HFFc6 (cell line): ENCODE measurements at places on chromosomes 7 and 10. TPM values are rescaled to one million over a fixed set of nuclear protein-coding genes. Genes with fewer than 3 reads are reported as not detected.

DNA sequence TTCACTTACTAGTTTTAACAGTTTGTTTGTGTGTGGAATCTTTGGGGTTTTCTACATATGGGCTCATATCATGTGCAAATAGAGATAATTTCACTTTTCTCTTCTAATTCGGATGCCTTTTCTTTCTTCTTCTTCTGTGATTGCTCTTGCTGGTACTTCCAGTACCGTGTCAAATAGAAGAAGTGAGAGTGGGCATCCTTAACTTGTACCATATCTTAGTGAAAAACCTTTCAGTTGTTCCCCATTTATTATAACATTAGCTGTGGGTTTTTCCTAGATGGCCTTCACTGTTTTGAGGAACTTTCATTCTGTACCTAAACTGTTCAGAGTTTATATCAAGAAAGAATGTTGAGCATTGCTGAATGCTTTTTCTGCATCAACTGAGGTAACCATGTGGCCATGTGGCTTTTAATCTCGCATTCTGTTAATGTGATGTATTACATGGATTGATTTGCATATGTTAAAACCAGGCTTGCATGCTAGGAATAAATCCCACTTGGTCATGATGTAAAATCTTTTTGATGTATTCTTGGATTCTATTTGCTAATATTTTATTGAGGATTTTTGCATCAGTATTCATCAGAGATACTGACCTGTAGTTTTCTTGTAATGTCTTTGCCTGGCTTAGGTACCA lies 78.7 kb downstream of the FAM107B start:
- no peak for DNase-seq

DNA sequence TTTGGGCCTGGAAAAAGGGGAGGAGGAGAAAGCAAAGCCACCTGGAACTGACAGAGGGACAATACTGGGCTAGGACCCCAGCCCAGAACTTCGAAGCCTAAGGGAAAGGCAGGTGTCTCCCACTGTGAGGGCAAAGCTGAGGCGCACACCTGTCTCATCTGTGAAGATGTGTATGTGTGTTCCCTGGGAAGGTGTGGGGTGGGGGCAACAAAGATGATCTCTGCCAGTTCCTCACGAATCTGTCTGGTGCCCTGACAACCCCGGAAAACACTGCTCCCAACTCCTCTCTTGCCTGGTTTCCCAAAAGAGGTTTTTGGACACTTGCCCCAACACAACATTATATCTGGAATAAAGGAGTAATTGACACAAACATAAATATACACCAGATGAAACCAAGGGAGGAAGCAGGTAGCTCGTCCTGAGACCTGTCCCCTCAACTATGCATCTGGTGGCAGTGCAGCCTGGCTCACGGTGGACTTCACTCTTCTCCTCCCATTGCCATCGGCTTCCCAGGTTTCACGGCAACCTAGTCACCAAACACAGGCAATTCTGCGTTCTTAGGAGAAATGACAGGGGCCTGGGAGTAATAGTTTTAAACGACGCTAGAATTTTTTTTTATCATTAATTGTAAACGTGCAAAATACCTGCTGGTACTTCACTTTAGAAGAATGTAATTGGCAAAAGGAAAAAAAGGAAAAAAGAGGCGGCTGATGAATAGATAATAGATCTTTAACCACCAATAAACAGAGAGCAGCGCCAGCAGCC lies 1.7 kb upstream of the EMX2 start:
- no peak for DNase-seq

GRCh38 chr7:82012453-82012852 lies 242.6 kb upstream of the HGF start:
- DNase-seq = no peak

- no peak for DNase-seq
Observed at GRCh38 chr7:123533553-123533917, 860 bp downstream of the IQUB start.

- DNase-seq = no peak
Observed at GRCh38 chr7:157468221-157469111, 131.7 kb downstream of the DNAJB6 start.

GRCh38 chr7:66452165-66452564 lies 176.5 kb upstream of the KCTD7 start:
- no peak for DNase-seq

DNA sequence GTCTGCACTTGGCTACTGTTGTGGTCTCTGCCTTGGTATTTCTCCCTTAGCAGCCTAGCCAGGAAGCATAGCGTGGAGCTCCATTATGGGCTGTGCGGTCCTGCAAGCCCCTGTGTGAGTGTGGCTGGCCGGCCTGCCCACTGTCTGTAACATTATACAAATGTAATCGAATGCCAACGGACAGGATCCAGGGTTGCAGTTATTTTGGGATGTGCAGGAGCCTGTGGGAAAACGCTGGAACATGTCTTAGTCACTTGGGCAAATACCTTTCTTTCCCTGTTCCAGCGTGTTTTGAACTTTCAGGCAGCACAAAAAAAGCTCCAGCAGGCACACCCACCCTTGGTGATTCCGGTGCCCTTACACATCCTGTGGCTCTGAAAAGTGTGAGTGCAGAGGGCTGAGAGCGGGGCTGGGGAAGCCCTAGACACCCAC lies 29.5 kb downstream of the BAG3 start:
- DNase-seq = no peak

DNA sequence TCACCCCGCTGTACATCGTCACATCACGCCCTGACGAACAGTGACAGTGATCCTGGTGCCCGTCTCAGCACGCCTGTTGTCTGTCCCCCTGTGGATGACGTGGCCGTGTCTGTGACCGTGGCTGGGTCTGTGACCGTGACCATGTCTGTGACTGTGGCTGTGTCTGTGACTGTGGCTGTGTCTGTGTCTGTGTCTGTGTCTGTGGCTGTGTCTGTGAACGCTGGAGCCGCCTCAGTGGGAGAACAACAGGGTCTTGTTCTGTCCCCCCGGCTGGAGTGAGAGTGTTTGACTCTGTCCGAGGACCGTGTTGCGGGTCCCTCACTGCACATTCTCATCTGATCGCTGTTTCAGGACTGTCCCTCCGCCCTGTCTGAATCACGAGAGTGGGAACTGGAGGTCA lies 202.2 kb downstream of the TCERG1L start:
- no peak for DNase-seq

DNA sequence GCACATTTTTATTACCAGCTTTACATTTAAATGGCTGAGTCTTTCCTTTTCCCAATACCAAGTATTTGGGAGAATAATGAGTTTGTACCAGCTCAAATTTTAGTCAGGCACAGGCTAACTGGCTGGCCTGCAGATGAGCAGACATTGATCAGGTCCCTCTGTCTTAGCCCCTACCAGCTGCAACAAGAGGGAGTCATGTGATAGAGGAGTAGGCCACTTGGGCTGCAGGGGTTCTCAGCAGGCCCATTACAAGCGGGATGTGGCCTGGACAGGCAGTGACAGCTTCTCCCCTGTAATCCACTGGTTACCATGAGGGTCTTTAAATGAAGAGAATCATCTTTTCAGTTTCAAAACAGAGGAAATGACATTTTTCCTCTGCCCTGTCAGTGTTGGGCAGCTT lies 283.6 kb downstream of the SUGCT start:
- no peak for DNase-seq

GRCh38 chr10:119807960-119808697 lies 64.5 kb downstream of the MCMBP start:
- peak; percentile 61 for DNase-seq

DNA sequence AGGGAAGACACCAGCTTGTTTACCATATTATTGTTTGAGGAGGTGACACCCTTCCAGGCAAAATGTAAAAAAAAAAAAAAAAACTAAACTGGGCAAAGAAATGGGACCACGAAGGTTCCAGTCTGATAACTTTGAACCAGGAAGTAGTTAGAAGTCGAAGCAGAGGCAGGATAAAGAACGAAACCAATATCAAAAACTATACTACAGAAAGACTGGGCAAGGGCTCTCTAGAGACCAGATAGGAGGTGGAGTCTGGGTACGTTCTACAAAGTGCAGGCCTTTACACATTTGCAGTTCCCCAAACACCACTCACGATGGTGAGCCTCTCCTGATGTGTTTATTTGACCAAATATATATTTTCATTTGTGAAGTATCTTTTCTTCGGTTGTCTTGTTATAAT lies 125.7 kb upstream of the CDK1 start:
- DNase-seq = no peak

DNA sequence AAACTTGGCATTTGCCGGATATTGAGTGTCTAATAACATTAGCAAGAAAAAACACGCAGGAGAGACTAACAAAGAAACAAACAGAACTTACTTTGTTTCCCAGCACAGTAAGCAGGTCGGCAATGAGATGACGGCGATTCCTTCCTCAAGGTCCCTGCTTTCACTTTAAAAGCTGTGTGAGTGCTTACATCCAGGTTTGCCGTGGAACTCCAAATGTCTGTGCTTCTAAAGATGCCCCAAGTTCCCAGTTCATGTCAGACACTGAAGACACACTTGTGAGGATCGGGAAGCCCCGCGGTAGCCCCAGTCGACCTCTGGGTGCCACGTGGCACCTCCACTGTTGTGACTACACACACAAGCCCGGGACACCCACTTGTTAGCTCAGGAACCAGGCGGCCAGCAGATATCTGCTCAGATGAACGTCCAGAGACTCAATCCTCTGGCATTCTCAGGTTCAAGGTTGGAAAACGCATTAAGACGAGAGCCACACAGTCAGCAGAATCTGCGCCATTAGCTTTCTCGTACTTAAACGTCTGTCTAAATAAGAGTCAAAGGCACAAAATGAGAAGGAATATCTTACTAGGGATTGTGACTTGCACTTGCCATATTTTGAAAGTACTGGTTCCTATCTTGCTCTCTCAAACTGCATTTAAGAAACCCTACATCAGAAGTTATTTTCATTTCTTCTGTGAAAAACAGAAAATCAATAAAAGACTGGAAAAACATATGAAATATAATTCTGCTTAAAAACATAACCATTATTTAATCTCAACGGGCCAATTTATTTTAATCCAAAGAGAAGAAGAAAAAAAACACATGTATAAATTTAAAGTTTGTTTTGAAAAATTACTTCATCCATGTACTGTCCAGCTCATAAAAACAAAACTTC lies 207.6 kb upstream of the KLF14 start:
- no peak for DNase-seq

DNA sequence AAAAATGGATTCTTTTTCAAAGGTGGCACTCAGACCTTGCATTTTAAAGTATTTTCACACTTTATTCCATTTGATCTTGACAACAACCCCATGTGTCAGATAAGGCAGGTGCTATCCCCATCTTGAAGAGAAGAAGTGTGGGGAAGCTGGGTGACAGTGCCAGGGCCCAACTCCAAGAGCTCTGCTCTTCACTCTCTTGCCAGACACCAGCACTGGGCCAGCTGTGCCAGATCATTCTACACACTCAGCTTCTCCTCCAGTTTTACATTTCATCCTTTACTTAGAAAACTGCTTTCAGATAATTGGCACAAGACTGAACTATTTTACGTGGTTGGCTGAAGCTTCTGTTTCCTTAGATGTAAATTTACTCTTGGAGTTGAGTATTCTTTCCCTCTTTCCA lies 64.4 kb downstream of the ENO4 start:
- no peak for DNase-seq

DNA sequence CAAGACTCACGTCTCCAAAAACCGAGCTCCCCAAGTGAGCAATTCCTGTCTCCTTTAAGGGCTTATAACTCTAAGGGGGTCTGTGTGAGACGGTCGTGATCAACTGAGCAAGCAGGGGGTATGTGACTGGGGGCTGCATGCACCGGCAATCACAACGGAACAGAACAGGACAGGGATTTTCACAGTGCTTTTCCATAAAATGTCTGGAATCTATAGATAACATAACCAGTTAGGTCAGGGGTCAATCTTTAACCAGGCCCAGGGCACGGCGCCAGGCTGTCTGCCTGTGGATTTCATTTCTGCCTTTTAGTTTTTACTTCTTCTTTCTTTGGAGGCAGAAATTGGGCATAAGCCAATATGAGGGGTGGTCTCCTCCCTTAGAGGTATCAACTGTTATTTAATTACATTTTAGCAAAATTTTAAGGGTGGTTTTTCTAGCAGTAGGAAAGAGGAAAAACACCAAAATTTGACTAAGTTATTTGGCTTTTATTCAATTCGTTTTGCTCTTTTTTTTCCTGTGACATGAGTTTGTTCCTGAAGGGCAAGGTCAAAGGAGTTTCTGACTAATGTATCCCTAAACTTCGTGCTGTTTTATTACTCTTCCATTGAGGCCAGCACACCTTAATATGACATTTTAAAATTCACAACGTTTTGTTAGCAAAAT lies 121.4 kb upstream of the SEC61G start:
- no peak for DNase-seq

GRCh38 chr10:677038-677437 lies 12.4 kb downstream of the DIP2C start:
- DNase-seq = no peak

- no peak for DNase-seq
Observed at GRCh38 chr7:120272701-120273475, at the start of gene KCND2. Gene KCND2 (plus strand): TSS chr7:120273175.

GRCh38 chr7:157819455-157819807 lies 482.6 kb downstream of the DNAJB6 start:
- no peak for DNase-seq

DNA sequence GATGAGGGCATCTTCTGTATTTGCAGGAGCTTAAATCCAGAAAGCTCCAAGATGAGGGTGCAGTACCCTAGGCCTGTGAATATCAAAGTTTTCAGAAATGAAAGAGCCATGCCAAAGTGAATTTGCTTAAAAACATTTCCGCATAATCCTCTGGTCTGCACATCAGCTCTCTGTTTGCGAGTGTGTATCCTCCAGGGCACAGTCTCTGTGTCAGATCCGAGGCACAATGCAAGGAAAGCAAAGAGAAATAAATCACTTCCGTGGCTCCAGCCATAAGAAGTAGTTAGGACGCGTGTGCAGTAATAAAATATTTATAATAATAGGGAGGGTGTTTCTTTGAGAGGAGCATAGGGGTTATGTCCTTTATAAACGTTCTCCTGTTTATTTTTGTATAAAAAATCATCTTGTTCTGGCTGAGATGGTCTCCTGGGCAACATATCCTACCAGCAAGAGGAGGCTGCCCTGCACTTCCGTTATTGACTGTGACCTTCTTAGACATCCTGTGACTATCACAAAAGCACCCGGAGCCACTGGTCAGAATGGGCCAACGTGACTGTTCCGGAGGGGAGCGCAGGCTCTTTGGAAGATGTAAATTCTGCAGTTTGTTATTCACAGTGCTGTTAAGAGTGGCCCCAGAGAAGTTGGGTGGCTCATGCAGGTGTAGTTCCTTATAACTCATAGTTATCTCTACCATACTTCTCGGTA lies 667.6 kb upstream of the FOXK1 start:
- DNase-seq = no peak

- no peak for DNase-seq
Observed at GRCh38 chr7:83105948-83106347, 56.7 kb downstream of the PCLO start.

DNA sequence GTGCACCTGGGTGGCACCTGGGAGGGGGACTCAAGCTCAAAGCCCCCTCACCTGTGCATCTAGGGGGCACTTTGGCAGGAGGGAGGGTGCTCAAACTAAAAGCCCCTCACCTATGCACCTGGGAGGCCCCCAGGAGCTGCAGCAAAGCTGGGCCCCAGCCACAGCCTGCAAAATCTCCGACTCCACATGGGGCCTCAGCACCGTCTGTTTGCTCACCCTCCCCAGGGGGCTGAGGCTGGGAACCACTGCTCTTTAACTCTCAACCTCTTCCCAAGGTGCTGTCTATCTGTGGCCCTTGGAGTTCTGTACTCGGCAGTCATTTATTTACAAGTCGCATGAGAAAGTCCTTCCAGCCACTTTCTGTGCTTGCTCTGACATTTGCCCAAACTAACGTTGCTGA lies 458.4 kb downstream of the DNAJB6 start:
- DNase-seq = no peak

Gene NRG3
- not detected in 3 replicates for total RNA-seq

Gene NKX6-2
- not detected in 3 replicates for total RNA-seq

Gene ITPRID1
- total RNA-seq = not detected in 3 replicates

Gene C10orf53
- total RNA-seq = not detected in 3 replicates

Gene GIMAP2
- not detected in 3 replicates for total RNA-seq

Gene PRKCQ
- not detected in 2 replicates for total RNA-seq

Gene AP4M1
- 21.1 to 23.7 TPM (median 21.4 TPM) in 3 replicates for total RNA-seq

Gene BMPER
- total RNA-seq = 8.0 and 11.5 TPM in 2 replicates

Gene TMEM176A
- not detected in 2 replicates for total RNA-seq
